ENCODE measurements at places on chromosomes 6 and 20.

GRCh38 chr6:106520711-106521401 lies 108.4 kb downstream of the RTN4IP1 start:
- peak; percentile 78 for DNase-seq

DNA sequence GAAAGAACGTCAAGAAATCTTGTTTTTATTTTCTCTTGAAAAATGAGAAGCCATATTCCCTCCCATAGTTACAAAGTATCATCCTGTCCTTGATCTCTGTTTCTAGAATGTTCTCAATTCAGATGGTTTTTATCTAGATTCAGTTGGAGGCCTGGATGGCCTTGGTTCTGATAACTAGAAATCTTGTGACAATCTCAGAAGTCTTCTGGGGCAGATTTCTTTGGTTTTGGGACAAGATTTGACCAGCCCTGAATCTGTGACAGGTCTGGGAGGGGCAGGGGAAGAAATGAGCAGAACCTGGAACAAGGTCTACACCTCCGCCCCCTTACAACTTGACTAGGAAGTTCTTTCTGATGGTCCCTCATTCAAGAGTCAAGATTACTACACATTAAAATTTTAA lies 41.4 kb upstream of the AKIRIN2 start:
- DNase-seq: no peak

GRCh38 chr6:13370623-13371022 lies 42.3 kb upstream of the TBC1D7 start:
- no peak for DNase-seq

- DNase-seq: no peak
Measured at GRCh38 chr20:34262488-34263288, 21.5 kb downstream of the ASIP start.

- DNase-seq: no peak
Measured at GRCh38 chr20:63471717-63471980, 806 bp downstream of the KCNQ2 start.

GRCh38 chr6:89252907-89253306 lies 35.7 kb upstream of the GABRR1 start:
- no peak for DNase-seq

DNA sequence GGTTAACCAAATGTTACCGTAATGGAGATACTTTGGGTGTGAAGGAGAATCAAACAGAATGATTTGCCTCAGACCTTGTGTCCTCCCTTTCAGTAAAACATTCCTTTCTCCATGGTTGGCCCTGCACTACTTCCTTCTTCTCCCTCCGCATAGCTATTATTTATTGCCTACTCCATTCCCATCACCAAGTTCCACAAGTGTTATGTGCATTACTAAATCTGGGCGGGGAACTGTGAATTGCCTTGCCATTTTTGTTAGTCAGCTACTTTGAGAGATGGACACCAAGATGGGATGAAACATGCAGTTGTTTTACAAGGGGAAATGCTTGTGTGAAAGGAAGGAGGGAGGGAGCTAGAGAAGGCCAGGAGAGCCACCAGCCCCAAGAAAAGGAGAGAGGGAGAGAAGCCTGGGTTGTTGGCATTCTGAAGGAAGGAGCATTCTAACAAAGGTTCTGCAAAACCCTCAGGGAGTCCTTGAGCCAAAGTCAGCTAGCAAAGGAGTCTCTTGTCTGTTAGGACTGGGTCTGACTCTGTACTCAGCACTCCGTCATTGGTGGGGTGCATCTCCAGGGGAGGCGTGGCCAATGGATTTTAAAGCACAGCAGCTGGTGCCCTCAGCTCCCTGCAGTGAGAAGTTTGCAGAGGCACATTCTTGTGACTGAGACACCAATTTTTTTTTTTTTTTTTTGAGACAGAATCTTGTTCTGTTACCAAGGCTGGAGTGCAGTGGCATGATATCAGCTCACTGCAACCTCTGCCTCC lies 83.6 kb upstream of the CHD6 start:
- DNase-seq: no peak

DNA sequence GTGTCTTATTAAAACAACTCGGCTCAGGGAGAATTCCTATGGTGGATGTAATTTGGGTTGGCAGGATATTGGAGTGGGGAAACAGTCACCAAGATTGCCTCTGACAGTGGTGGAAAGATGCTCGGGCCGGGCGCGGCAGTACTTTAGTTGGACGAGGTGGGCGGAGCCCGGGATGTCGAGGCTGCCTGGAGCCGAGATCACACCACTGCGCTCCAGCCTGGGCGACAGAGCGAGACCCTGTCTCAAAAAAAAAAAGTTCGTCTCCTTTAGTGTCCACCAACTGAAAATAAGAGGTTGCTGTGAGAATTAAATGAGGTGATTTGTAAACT lies 621 bp downstream of the NOL7 start:
- peak; percentile 73 for DNase-seq

GRCh38 chr6:138485586-138486248 lies 13.6 kb downstream of the NHSL1 start:
- DNase-seq: no peak

DNA sequence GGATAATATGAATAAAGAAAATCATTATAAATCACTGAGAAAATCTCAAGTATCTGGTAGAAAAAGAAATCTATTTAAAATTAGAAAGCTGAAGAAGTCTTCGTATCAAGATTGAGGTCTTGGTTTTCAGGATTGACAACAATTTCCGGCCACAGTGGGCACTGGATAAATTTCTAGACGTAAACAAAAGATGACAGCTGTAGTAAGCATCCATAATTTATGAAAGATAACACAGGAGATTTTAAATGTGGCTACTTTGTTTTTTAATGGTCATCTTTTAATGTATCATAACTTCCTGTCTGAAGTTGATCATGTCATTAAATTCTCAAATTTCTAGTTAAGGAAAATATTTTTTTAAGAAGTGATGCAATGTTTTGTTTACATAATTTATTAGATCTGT lies 444.2 kb downstream of the HTR1B start:
- no peak for DNase-seq

GRCh38 chr6:25833136-25833535 lies 1.3 kb upstream of the SLC17A1 start:
- DNase-seq: no peak

- no peak for DNase-seq
Measured at GRCh38 chr20:41030061-41030460, 1.4 kb downstream of the TOP1 start.

GRCh38 chr20:39124064-39124463 lies 161.9 kb downstream of the DHX35 start:
- DNase-seq: no peak

GRCh38 chr6:44868335-44868668 lies 459.8 kb upstream of the RUNX2 start:
- DNase-seq: no peak

DNA sequence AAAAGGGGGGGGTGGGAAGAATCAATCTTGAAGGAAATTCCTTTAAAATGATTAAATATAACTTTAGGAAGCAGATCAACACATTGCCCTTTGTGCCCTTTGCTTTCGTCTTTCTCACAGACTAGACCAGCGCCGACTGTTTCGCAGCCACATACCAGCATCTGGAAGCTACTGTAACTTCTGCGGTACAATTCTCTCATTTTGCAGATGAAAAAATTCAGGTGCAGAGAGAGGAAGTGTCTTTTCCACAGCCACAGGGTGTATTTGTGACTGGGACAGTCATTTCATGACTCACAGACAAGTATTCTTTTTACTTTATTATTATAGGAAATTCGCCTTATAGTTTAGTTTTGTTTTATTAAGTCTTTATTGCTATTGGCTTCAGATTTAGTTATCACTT lies 84.2 kb downstream of the UST start:
- no peak for DNase-seq

- no peak for DNase-seq
Measured at GRCh38 chr6:1267790-1268762, 43.8 kb upstream of the FOXQ1 start.

DNA sequence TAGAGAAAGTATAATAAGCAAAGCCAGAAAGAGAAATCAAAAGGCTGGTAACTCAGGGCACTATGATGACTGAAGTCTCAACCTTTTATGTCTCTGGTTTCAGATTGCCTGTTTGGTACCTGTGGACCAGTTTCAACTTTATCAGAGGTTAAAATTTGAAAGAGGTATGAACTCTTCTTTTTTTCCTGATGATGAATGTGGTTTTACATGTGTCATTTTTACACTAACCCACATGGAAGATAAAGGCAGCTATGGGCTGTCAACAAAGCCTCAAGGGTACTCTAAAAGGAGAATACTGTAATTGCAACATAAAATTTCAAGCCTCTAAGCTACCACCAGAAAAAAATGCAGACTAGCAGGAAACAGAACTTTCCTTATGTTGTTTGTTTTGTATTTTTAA lies 52.4 kb downstream of the RNF144B start:
- DNase-seq: no peak

- DNase-seq: no peak
Measured at GRCh38 chr6:51398064-51398705, 579.5 kb downstream of the TFAP2B start.

- no peak for DNase-seq
Measured at GRCh38 chr6:53119772-53120409, 28.8 kb downstream of the GCM1 start.

DNA sequence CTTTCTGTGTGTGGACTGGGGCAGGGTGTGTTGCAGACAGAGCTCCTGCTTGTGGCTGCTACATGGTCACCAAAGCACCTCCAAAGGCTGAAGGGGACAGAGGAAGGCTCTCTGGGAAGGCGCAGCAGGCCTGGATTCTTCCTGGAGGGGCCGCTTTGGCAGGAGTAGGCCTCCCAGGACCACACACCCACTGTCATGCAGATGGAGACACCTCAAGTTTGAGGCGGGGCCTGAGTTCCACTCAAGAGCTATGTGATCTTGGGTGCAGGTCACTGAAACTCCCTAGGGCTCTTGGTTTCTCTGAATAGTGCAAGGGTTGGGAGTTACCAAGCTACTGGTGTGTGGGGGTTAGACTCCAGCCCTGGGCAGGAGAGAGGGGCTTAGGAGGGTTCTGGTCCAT lies 27.9 kb downstream of the EFCAB8 start:
- DNase-seq: peak; percentile 45

DNA sequence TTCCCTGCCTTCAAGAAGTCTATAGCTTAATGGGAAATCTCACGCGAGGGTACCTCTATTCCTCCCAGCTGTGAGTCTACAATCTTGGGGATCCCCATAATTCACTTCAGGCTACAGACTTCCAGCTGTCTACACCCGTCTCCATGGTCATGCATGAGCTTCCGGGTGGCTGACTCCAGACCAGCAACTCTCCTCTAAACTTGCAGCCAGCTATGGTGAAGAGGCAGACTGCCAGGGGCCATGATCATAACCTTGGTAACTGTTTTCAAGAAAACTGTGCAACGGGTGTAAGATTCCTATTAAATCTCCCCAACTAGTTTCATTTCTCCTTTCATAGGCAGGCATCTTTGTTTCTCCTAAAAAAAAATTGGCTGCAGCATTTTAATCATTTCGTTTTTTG lies 534.4 kb upstream of the CHD6 start:
- DNase-seq: no peak

DNA sequence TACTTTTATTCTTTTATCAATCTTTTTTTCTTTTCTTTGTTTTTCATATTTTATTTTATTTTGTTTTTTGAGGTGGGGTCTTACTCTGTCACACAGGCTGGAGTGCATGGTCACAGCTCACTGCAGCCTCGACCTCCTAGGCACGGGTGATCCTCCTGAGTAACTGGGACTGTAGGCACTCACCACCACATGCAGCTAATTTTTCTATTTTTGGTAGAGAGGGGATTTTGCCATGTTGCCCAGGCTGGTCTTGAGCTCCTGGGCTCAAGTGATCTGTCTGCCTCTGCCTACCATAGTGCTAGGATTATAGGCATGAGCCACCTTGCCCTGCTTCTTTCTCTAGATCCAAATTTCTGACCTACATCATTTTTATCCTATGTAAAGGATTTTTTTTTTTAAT lies 153.2 kb downstream of the CDKAL1 start:
- DNase-seq: no peak

GRCh38 chr6:40485300-40485699 lies 101.9 kb downstream of the LRFN2 start:
- no peak for DNase-seq

- DNase-seq: no peak
Measured at GRCh38 chr20:8963330-8963729, 105.6 kb upstream of the PLCB4 start.

DNA sequence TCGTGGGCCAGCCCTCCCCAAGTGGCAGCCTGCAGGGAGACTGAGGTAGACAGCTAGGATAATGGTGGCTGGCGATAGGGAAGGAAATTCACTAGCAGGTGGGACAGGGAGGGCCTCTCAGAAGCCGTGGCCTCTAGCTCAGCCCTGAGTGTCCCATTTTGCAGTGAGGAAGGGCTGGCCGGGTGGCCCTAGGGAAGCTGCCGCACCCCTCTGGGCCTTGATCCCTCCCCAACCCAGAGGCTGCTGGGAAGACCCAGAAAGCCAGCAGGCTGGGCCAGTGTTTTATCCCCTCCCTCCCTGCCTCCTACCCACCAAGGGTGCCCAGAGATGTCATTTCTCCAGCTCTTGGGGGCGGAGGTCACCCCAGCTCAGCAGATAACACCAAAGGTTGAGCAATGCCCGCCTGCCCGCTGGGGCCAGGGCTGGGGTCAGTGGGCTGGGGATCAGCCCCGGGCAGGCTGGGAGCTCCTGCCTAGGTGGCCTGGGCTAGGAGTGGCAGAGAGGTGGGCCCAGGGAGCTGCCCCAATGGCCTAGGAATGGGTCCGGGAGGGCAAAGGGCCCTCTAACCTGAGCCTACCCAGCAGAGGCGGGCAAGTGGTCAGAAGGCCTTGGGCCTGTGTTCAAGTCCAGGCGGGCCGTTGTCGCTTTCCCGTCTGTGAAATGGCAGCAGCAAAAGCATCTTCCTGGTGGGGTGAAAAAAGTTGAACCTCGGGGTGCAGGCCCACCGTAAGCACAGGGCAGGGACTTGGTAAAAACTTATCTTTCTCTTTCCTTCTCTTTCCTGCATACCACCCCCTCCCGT lies 1.6 kb upstream of the CEBPB start:
- no peak for DNase-seq

GRCh38 chr6:159761873-159762680 lies at the start of gene ACAT2:
ACAT2 (plus strand) TSS chr6:159762045; CDS start chr6:159762088, 43 bp downstream.
- DNase-seq: peak; percentile 97

DNA sequence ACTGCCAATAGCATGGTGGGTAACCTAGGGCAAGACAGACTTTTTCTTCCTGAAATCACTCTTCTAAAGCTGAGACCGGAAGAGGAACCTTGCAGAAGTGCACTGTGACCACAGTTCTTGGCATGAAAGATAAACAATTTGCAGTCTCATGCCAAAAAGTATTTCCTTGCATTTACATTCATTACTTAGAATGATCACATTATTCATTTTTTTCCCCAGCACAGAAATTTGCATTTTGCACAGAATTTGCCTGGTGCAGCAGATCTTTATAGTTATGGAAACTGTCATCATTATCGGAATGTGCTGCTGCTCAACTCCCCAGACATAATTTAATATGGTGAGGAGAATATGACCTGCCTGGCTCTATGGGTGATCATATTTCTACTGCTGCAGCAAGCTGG lies 42.2 kb upstream of the EDN3 start:
- DNase-seq: no peak

Data from Right ventricle myocardium inferior (tissue), 1 donor.